ENCODE measurements at places on chromosomes 7 and 10. TPM values are rescaled to one million over a fixed set of nuclear protein-coding genes. Genes with fewer than 3 reads are reported as not detected.

Gene METTL27
- total RNA-seq: 1.3 TPM

Gene SPDYE2
- total RNA-seq: not detected

Gene SLC18A2
- not detected for total RNA-seq

DNA sequence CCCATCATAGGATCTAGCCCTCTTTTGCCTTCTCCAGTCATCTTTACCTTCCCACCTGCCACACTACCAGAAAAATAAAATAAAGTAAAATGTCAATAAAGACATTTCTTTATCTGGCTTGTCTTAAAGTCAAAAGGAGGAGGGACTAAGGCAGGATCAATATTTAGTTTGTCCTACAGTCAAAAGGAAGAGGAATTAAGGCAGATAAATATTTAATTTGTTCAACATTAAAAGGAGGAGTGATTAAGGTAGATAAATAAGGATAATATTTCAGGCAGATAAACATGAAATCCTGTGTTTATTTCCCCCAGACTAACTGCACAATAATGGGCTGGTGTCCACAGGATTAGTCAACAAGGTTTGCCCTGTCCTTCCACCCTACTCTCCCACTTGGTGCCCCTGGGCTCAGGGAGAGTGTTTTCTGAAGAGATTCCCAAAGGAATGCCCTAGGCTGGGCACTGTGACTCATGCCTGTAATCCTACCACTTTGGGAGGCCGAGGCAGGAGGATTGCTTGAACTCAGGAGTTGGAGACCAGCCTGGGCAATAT lies 18.3 kb upstream of the MSMB start:
- DNase-seq: no peak

DNA sequence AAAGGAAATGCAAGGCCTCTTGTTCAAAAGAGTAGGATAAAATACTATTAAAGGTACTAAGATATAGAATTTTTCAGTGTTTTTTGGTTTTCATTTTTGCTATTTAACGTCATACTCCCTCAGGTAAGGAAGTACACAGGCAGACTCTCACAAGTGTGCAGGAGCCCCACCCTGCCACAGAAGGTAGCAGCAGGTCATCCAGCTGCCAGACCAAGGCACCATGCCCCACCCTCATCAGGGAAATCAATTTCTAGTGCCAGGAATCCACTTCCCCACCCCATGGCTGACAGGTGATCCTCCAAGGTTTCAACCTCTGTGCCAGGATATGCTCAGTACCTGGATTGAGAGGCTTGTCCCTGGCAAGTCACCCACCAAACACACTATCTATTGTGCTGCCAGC lies 712.9 kb downstream of the SORCS3 start:
- DNase-seq: no peak

DNA sequence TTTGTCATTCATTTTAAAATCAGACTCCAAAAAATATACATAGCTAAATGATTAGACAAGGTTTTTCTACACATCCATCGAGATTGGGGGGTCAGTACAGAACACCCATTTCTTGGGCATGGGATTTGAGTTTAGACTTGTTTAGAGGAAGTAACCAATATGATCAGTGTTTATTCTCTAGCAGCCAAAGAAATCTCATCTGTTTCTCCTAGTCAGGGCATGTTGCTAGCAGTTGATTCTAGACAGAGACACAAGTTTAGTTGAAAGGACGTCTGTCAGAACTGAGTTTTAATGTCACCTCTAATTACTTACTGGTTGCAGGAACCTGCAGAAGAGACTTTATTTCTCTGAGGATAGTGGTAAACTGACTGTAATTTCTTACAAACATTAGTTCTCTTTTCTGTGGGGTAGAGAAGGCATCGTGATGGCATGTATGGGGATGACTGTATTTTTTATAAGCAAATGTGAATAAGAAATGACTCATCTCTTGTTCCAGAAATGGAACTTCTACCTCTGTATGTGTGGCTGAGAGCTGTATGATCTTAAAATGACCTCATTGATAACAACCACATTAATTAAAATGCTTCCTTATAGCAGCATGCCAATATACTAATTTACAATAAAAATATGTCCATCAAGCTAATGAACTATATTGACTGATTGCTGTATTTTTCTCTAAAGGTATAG lies 30.6 kb upstream of the RHOBTB1 start:
- DNase-seq: no peak

- no peak for DNase-seq
Observed at GRCh38 chr10:50946991-50947781, 61.8 kb upstream of the A1CF start.

DNA sequence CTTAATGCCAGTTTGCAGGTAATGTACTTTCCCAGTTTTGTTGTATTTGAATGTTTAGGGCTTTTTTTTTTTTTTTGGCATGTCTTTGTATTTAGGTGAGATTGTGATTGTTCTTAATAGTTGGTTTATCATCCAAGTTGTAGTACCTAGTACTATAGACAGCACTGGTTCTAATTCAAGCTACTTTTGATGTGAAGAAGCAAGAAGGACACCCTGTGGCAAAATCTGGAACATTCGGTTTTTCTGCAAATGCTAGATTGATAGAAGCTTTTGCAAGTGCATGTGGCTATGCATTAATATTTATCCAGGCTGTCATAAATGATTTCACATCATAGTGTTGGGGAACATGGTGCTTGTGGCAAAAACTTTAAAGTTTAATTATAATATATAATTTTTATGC lies 248.9 kb downstream of the FOXP2 start:
- DNase-seq: no peak

- no peak for DNase-seq
Observed at GRCh38 chr10:79335094-79335469, 12.2 kb upstream of the PPIF start.

DNA sequence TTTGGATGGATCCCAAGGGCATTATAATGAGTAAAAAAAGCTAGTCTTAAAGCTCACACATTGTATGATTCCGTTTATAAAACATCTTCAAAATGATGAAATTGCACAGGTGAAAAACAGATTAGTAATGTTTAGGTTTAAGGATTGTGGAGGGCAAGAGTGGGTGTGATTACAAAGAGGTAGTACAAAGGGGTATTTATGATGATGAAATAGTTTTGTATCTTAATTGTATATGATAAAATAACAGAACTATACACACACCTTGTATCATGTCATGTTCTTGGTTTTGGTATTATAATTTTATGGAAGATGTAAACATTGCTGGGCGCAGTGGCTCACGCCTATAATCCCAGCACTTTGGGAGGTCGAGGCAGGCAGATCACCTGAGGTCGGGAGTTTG lies 2.8 kb upstream of the SSC4D start:
- no peak for DNase-seq

- no peak for DNase-seq
Observed at GRCh38 chr10:11335167-11335652, 276.2 kb downstream of the USP6NL start.
